NCI-H446 (cell line): ENCODE measurements at places on chromosomes 5 and 9.
A peak's percentile ranks its signal among the peaks of the same experiment; 100 is the strongest.

DNA sequence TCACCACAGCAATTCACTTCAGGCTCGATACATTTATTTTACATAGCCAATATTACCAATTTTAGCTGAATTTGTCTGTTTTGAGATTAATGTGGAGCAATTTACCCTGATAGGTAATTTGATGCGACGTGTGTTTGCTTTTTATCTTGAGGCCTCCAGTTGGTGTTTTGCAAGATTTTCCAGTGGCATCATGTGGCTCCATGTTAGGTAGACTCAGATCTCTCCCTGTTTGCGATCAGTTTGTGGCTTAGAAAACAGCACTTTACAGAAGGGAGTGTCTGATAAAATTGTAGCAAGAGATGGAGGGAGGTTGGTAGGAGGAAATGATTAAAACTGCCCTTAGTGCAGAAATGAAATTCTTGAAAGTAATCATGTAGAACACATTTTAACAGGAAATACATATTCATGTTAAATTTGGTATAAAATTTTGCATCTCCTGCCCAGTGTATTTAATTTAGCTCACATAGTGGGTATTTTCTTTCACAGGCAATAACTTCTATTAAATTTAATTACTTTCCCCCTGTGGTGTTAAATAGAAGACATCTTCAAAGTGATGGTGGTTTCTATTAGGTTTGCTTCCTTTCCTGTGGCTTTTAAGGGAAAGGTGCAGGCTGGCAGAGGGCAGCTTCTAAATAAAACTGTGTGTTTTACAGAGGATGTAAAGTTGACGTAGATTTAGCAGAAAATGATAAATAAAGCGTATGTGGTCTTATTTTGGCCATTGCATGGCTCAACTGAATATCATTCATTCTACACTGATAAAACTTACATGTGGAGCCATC lies 135.8 kb downstream of the KDM4C start:
- no peak for DNase-seq

DNA sequence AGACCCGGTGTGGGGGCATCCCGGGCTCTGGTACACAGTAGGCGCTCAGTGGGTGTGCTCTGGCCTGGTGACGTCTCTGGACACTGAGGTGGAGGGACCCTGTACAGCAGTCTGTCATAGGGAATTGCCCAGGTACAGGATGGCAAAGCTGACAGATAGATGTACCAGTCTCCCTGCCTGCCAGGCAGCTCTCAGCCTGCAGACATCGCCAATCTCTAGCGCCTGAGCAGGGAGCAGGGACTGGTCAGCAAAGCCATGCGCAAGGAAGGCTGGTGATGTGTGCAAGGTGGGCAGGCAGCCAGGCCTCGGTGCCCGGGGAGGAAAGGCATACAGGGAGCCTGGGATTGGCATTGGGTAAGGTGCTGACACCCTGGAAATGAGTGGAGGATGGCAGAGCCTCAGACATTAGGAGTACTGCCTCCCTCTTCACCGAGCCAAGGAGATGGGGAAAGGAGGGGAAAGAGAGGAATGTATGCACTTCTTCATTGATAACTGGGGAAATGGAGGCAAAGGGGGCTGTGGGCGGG lies 33.9 kb upstream of the BRD3 start:
- DNase-seq, result no peak

DNA sequence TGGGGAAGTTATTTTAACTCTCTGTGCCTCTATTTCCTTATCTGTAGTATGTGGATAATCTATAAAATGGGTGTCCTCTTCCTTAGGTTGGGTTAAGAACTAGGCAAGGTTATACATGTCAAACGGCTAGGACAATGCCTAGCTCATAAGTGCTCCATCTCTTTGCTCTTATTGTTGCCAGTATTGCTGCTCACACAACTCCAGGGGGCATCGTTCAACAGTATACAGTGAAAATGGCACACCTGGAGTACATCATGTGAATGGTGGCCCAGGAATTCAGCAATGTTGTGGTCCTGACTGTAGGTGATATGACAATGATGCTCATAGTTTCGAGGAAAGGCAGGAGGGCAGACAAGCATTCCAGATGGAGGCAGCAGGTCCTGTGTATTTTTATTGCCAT lies 30.1 kb downstream of the SLIT3 start:
- DNase-seq, result no peak

- no peak for DNase-seq
These were observed 20.9 kb downstream of the CDHR2 start for GRCh38 chr5:176570044-176570443.

GRCh38 chr5:88518131-88519016 lies 249.7 kb upstream of the TMEM161B start:
- no peak for DNase-seq

GRCh38 chr5:157347301-157348048 lies 81.6 kb downstream of the CYFIP2 start:
- DNase-seq, result no peak

DNA sequence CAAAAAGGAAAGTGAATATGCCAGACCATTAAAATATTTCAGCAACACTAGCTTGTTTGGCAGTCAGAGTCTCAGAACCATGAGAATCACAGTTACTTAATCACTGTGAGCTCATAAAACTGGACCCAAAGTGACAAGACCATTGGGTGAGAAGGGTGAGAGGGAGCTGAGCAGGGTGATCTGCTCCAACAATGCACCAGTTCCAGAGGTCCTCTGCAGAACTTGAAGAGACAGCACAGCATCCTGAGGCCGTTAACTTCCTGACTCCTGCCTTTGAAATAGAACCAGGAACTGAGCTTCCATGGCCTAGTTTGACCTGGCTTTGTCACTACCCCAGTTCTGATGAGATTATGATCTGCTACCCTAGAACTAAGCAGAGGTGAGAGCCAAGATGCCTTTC lies 57.4 kb downstream of the NFIB start:
- DNase-seq, result no peak

- no peak for DNase-seq
These were observed 39.9 kb downstream of the RHOBTB3 start for GRCh38 chr5:95770830-95771708.

- DNase-seq, result no peak
These were observed 206.0 kb downstream of the NFIB start for GRCh38 chr9:14107977-14108376.

DNA sequence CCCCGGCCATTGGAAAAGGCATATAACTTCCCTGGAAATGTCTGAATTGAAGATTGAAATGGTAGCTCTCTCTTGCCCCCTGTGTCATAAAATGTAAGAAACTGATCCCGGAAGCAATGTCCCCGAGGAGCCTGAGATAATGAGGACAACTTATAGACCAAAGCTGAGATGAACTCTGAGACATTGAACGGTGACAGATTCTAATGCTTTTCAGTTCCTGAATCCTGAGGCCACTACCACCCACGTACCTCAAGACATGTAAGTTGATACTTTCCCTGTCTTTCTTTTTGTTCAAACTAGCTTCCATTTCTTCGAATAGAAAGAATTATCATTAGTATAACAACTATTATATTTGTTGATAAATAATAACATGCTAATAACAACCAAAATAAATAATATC lies 51.0 kb downstream of the KIF4B start:
- DNase-seq, result no peak

GRCh38 chr5:77076961-77077828 lies 9.9 kb downstream of the ZBED3 start:
- no peak for DNase-seq

DNA sequence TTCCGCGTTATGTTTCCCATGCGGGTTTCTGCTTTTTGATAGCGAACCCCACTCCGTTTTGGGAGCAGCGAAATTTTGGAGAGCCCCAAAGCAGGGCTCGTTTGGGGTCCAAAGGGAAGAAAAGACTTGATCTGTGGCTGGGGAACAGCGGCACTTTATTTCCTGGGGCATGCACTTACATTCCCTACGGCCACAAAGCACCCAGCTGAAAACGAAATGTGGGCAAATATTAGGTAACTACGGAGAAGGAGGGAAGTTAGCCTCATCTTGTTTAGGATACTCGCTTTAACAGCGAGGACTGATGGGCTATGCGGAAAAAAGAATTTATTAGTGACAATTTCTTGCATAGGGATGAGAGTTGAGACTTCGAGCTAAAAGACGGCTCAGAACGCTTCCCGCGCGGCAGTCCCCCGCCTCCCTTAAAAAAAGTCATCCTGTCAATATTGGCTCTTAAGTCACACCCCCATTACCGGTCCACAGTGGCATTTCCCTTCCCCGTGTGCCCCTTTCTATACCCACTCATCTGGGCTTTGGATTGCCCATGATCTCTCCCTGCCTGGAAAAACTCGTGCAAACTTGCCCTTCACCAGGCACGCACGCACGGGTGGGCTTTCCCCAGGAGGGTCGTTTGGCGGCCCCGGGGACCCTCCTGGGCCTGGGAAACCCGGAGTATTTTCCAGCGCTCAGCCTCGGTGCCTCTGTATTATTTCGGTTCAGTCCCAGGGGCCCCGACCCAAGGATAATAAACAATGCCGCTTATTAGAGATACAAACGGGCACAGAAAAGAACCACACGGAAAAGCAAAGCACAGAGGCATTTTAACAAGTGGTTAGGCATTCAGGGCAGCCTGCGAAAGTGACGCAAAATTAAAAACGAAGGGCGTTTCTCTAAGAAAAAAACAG lies 35.8 kb upstream of the NFIB start:
- peak; percentile 100 for DNase-seq

- no peak for DNase-seq
These were observed 112.3 kb upstream of the RAD23B start for GRCh38 chr9:107170801-107171200.

DNA sequence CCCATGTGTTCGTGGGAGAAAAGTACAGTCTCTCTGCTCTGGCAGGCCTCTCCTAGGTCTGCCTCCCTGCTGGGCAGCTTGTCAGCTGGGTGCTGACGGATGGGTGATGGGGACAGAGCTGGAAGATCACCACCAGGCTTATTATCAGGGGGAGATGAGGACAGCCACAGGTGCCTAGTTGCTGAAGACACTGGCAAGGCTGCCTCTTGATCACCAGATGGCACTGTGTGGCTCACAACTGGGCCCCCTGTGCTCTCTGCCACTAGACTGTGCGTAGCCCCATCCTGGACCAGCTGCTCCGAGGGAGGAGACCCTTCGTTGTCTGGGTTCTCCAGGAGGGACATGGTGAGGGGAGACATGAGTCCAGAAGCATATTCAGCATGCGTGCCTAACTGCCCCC lies 73.0 kb downstream of the KIF24 start:
- no peak for DNase-seq

GRCh38 chr5:68189171-68189570 lies 26.4 kb upstream of the PIK3R1 start:
- DNase-seq, result no peak

DNA sequence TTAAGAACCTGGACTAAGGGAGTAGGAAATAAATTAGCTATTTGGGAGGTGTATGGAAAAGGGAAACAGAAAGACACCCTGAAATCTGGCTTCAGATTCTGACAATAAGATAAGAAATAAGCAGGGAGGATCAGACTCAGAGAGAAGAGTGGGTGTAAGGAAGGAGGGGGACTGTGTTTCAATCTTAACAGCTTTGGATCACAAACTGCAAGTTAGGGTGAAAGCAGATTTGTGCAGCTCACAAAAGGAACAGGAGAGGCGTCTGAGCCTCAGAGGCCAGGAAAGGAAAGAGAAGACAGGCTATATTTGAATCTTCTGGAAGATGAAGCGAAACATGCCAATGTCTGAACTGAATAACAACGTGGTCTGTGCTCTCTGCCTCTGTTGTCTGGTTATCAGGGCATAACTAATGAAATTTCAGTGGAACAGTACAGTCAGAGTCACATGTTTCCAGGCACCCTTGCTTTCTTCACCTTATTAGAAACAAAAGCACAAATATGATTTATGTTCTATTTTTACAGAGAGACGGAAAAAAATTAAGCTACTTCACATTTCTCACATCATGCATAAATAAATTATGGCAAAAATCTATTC lies 26.6 kb downstream of the SGTB start:
- DNase-seq, result no peak

GRCh38 chr5:138824924-138825863 lies 49.9 kb downstream of the LRRTM2 start:
- DNase-seq, result no peak
